T-helper 17 cell (primary cell): ENCODE measurements at places on chromosomes 3 and 15. TPM values are rescaled to one million over a fixed set of nuclear protein-coding genes. Genes with fewer than 3 reads are reported as not detected.

Gene RAD51
- total RNA-seq = 2.0 TPM

DNA sequence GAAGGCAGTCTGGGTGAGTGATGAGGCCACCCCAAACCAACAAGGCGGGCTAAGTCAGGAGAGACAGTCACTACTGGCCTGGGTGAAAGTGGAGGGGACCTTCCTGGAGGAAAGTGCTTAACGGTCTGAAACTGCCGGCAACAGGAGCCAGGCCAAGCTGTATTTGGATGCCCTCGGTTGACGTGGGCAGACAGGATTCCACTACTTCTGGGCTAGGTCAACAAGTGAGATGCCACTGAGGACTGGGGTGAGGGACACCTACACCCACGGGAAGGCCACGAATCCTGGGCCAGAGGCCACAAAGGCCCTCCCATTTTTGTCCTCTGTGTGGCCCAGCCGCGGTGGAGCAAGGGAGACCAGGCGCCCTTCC, 12.3 kb downstream of the SPTBN5 start:
- DNase-seq = no peak
- H3K27ac ChIP-seq = peak overlapping the region; percentile 53

Gene MRPS25
- 50.5 TPM for total RNA-seq

DNA sequence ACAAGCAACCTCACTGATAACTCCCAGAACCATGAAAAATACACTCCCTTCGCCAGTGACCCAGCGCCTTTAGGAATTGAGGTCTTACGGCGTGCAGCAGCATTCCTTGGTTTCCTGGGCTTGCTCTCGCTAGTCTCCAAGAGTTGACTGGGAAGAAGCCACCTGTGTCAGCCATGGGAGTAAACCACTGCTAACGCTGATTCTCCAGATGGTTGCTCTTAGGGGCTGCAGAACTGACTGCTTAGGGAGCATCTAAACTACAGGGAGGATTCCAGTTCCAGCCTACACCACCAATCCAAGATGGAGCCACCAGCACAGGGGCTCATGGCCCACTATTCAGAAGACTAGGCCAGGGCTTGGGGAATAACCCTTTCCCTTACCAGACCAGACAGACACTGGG, 2.4 kb downstream of the RBPMS2 start:
- H3K4me3 ChIP-seq = no peak overlapping the region
- peaks cover 8% of the 10 kb centered on the region for H3K36me3 ChIP-seq
- no peak for DNase-seq
- peaks cover 45% of the 10 kb centered on the region for H3K27me3 ChIP-seq
- H3K27ac ChIP-seq = no peak overlapping the region
